IPS DF 6.9 (cell line): ENCODE measurements at places on chromosomes 6 and 20.

DNA sequence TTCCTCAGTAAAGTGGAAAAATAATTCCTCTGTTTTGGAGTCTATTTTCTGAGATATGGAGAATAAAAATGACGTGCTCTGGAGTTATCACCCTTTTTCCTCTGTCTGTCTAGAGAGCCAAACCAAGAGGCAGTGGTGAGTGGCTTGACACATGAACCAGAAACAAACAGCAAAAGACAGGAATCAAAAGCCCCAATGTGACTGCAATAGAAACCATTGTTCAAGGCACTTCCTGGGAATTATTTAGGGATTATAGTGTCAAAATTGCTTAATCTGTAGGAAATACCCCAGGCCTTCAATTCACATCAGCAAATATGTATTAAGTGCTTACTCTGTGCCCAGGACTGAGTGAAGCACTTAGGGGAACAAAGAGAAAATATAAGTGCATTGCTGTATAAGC, 560.4 kb upstream of the JAG1 start:
- DNase-seq = no peak

DNA sequence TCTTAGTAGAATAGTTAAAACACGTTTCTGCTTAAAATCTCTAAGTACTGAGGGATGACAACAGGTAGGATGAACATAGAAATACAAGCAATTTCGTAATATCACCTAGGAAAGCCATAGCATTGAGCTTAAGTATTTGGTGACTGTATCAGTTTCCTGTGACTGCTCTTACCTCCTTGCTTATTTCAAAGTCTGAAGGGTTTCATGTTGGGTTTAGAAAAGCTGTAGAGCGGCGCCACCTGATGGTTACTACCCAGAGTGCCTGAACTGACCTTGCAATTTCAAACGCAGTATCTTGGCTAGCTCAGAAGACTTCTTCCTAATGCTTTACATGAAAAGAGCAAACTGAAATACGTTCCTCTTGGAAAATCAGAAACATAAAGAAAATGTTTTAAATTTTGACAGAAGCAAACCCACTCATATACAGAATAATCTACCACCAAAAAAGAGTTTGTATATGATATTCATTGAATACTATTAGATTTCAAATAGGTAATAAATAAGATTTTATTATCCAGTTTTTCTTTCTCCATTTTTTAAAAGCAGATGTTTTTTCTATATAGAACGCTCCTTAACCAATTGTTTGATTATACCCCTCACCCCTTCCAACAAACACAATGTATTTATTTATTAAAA, 82.3 kb upstream of the RIPOR2 start:
- peak; percentile 58 for DNase-seq

GRCh38 chr20:57092112-57092899, 174.1 kb downstream of the BMP7 start:
- peak; percentile 47 for DNase-seq

DNA sequence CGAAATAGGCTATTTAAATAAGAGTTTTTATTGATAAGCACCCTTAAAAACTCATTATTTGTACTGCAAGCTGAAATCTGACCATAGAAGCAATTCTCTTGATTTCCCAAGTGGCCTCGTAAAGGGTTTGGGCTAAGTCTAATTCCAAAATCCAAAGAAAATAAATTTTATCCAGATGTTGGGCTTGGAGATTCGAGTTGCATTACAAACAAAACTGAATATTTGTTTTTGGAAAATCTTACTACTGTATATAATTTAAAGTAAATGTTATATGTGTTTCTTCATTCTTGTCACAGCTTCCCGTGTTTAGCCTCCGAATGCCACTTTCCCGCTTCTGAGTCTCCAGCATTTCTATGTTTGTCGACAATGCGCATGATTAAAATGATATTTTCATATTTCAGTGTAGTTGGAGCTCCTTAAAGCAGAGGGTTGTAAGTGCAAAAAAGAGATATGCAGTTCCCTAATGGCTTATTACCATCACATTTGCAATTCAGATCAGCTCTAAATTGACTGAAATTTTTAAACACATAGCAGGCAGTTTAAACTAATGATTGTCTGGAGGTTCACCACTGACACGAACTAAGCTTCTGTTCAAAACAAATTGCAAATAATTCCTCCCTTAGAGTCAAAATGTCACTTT, 47.0 kb downstream of the PRL start:
- no peak for DNase-seq

GRCh38 chr6:3228771-3229565, 1.5 kb upstream of the TUBB2B start:
- DNase-seq = no peak

GRCh38 chr6:44820759-44821158, 433.3 kb downstream of the CDC5L start:
- DNase-seq = no peak

- DNase-seq = no peak
Measured at GRCh38 chr20:15364781-15365180, 1027.4 kb upstream of the FLRT3 start.

- no peak for DNase-seq
Measured at GRCh38 chr20:35988910-35989463, 20.6 kb downstream of the CNBD2 start.

GRCh38 chr20:45254383-45255262, at the start of gene SLPI:
Gene SLPI (minus strand): TSS chr20:45254564. CDS start chr20:45254543, 21 bp downstream.
- DNase-seq = no peak

- DNase-seq = no peak
Measured at GRCh38 chr20:8095648-8096572, 36.2 kb upstream of the PLCB1 start.

DNA sequence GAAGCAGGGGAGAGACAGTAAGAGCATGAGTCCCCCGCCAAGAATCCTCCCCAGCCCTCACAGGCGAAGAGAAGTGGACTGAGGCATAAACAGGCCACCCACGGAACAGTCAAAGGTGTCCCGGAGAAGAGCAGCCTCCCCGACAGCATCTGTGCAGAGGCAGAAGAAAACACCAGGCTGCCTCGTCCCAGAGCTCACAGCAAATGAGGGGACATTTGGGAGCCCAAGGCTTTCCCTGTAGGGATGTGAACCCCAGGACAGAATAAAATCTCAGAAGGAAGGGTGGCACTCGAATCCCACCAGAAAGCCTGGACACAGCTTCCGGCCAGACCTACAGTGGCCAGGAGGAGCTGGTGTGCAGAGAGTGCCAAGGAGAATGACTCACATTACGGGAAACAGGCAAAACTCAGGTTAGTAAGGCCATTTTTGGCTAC, 90.4 kb downstream of the DLL1 start:
- no peak for DNase-seq

GRCh38 chr6:123716506-123716905, 79.8 kb upstream of the TRDN start:
- DNase-seq = no peak

DNA sequence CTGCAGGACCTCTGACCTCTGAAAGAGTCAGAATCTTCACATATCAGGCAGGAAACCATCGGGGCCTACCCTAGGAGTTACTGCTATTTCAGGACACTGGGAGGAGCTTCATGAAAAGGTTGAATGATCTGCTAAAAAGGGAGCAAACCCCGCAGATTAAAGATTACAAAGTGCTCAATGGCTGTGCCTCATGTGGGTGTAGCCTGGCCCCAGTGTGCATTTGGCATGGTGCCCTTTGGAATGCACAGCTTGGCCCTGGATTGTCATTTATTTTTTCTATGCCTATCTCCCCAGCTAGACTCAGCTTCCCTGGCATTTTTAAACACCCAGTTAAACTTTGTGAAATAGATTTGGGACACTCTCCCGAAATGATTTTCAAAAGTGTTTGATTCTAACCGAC, 368.5 kb upstream of the SPTLC3 start:
- DNase-seq = no peak

DNA sequence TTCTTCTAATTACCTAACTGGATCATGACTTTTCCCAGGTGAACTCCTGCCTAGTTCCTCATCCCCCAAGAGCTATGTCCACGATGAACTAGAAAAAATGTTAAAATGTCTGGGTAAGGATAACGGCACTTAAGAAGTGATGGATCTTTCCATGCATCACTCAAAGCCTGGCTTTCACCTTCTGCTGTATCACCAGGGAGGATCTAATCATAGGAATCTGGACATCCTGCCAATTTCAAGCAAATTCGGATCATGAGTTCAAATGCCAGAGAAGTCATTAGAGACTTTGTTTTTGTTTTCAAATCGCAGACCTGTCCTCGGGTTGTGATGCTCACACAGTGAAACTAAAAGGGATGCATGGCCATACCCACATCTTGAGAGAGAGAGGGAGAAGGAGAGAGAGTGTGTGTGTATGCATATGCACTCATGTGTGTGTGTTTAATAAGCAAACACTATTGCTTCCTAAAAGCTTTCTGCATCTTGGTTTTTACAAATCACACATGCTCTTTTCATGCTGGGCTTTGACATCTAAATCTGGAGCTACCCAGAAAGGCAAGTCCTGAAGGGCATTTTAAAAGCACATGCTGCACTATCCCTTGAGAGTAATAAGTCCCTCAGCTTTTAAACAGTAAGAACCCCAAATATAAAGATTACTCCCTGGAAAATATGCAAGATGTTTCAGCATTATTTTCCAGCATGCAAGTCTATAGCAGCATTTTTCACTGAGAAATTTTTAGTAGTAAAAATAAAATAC, 524.6 kb upstream of the NOX3 start:
- DNase-seq = no peak
